NCI-H1417 treated with DMSO at 0.1 percent for 48 hours (cell line): ENCODE measurements at places on chromosomes 4 and X.

DNA sequence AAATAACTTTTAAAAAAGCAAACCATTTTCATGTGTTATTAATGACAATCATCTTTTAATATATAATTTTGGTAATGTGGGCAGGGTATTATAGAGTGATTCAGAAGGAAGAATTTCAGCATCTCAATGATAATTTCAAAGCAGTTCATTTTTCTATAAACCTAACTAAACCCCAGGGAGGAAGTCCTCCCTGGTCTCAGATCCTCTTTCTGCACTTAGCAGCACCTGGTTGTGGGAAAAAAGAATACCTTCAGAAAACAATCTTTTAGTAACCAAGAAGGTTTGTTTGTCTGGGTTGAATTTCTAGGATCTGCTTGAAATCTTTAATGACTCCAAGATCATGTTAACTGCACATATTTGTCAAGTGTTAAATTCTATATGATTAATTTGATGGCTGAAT, 29.9 kb downstream of the DKK2 start:
- no peak for DNase-seq

DNA sequence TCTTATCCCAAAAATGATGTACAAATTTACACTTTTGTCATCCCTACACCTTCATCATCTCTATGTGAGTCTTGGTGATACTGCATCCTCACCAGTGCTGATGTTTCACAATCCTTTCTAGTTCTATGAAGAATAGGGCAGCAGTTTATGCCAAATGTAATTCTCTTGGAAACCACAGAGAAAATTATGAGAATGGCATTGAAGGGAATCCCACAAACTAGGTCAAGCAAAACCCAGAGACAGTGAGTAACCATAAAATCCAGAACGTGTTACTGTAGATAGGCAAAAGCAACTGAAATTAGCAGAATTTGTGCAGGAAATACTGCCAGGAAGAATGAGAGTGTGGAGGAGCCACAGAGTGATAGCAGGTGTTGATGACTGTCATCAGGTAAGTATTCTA, 24.5 kb downstream of the IL15 start:
- no peak for DNase-seq

GRCh38 chr4:98377559-98377958, 116.4 kb downstream of the RAP1GDS1 start:
- no peak for DNase-seq

DNA sequence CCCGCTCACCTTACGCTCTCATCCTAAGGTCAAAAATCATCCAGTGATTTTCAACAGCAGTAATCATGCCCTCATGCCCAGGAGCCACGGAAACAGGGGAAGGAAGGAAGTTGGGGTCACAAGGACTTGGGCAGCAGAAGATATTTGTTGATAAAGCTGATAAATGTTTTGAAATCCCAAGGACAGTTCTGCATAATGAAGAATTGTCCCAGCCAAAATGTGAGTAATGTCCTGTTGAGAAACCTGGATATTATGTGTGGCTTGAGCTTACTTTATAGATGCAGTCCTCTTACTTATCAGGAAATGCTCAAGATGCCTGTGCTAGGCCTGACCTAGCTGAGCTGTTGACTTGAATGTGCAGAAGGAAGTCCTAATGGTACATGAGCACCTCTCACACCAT, 263.0 kb upstream of the ZFP42 start:
- DNase-seq = no peak

DNA sequence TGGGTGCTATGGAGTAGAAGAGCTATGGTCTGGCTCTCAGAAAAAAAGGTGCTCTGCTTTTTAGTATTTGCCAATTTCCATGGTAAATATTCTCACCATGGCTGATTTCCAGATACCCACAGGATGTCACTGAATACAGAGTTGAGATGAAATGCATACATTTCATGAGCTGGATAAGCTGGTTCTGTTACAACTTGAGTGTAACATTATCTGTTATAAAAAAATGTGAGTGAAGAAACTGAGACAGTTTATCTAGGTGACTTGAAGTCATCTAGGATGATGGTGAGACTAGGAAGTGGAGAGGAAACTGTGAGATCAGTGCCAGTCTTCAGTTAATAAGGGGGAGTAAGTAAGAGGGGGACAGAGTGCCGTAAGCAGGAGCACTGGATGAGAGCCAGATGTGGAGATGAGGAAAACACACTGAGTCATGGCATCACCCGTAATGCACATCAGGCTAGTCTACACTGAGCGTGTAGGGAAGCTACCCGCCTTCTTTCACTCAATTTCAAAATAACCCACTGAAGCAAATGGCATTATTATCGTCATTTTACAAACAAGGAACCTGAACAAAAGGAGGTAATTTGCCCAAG, 5.0 kb downstream of the HPSE start:
- DNase-seq = no peak

DNA sequence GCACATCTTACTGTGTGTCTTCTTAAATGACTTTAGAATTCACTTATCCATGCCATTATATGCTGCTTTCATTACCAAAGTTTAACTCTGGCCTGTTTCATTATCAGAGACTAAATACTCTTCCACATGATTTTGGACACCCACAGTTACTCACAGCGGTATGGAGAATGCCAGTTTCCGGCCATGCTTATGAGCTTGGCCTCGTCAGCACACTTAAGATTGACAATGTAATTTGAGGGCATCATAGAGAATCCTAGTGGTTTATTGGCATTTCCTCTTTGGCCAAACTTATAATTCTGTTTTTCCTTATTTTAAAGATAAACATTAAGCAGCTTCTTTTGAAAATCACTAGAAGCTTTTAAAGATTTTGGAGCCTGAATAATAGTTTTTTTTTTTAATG, 104.5 kb downstream of the IRF2 start:
- no peak for DNase-seq

DNA sequence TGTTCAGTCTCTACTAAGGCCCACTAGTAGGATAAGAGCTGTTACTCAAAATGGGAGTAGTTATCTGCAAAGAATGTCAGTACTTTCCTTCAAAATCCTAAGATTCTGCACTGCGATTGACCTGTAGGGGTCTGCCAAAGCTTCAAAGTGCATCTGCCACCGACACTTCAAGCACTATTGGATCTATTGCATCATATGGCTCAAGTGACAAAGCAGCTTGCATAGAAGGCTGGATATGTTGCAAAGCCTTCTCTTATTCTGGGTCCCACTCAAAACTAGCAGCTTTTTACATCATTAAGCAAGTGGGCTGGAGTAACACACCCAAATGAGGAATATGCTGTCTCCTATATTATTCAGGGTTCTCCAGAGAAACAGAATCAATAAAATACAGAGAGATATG, 115.4 kb upstream of the EMCN start:
- DNase-seq = no peak

- no peak for DNase-seq
Measured at GRCh38 chr4:65968831-65969558, 298.7 kb upstream of the EPHA5 start.

GRCh38 chr4:17426222-17426621, 85.7 kb downstream of the QDPR start:
- DNase-seq = no peak

DNA sequence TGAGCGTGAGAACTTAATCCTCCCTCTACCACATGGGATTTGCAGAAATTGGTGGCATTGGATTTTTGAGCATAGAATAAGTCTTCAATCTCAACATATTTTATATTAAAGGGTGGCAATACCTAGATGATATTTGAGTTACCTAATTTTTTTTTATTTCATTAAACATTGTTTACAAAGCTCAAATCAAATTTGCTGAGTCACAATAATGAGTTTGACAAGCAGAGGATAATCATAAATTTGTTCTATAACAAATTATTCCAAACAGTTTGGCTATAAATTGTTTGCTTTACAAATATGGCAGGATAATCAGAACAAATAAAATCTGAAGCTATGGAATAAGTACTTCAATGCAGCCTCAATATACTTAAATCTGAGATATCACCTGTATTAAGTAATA, 22.7 kb downstream of the EMCN start:
- no peak for DNase-seq

- no peak for DNase-seq
Measured at GRCh38 chr4:12244973-12245372, 816.3 kb upstream of the HS3ST1 start.

- no peak for DNase-seq
Measured at GRCh38 chrX:66731398-66731797, 92.5 kb upstream of the EDA2R start.

DNA sequence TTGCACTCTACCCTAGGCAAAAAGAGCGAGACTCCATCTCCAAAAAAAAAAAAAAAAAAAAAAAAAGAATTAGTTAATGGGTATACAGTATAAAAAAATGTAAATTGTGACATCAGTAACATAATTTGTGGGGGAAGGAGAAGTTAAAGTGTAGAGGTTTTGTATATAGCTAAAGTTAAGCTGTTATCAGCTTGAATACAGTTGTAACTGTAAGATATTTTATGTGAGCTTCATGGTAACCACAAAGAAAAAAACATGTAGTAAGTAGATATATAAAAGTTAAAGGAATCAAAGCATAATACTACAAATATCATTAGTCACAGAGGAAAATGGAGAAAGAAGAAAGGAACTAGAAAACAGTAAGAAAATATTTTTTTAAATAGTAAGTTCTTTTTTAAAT, 53.2 kb upstream of the EPGN start:
- no peak for DNase-seq

GRCh38 chr4:15143551-15143950, 141.3 kb downstream of the CPEB2 start:
- DNase-seq = no peak

- no peak for DNase-seq
Measured at GRCh38 chrX:3232262-3232923, 114.1 kb downstream of the MXRA5 start.

DNA sequence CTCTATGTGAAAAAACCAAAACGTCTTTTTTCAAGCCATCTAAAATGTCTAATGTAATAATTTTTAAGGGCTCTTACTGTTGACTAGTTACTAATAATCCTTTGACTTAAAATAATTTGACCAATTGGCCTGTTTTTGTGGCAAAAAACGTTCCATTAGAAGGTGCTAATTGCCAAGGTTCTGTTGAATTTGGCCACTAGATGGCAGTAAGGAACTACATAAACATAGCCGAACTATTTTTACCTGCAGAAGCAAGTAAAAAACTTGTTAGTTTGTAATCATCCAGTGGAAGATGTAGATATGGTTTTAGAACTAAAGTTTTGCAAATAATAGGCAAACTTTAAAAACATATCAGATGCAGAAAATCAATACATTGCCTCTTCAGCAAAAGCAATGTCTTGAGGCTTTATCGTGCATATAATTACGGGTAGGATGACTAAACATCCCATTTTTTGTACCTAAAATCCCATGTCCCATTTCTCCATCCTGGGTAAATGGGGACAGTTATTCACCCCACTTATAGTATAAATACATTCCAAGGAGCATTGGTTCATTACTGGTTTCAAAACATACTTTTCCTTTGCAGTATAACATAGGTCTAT, 57.6 kb downstream of the PROM1 start:
- peak; percentile 13 for DNase-seq

GRCh38 chr4:53234669-53235068, 131.2 kb downstream of the SCFD2 start:
- no peak for DNase-seq

DNA sequence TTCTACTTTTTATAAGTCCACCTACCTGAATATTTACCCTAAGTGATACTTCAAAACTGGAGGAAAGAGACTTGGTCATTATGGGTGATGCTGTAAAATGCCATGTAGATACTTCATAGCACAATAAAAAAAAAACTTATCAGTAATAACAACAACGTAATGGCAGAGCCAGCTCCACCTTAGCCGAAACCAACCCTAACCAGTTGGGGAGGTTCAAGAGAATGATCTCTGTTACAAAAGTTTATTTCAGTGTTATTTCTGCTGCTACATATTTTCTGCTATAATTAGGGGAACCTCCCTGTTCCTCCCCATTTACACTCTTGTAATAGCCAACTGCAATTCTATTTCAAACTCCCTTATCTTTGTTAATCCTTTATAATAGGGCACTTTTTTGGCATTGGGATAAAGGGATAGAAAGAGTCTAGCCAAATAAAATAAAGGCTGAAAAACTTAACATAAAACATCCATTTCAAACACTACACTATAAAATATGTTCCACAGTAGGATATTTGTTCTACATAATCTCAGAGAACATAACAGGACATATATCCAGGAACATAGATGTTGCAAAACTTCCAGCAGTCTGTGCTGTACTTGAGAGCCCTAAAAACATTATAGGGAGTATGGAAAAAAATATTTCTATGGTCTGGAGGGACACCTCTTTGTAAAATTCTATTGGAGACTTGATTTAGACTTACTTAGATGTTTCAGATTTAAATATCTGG, 138.7 kb upstream of the POF1B start:
- no peak for DNase-seq

GRCh38 chr4:108596344-108596743, 24.0 kb upstream of the RPL34 start:
- DNase-seq = no peak

GRCh38 chr4:140851032-140851636, 94.9 kb upstream of the TBC1D9 start:
- peak; percentile 57 for DNase-seq

- no peak for DNase-seq
Measured at GRCh38 chr4:54897590-54897989, 227.8 kb downstream of the KDR start.

GRCh38 chr4:93540562-93540961, 288.0 kb upstream of the ATOH1 start:
- no peak for DNase-seq

GRCh38 chr4:1802151-1802715, 9.1 kb downstream of the FGFR3 start:
- DNase-seq = no peak

DNA sequence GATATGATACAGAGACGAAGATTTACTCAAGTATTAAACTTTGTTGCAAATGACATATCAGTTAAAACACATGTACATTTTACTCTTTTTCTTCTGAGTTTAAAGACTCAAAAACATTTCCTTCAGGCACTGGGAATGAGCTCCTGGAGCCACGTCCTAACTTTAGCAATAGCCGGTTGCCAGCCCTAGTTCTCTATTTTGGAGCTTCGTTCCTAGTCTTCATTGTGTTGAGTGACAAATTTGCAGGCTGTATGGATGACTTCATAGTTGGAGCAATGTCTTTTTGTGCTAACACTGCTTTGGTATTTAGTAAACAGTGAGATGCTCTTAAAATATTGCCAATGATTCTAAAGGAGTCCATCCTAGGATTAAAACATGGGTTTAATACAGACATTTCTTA, 190.9 kb downstream of the FAT4 start:
- no peak for DNase-seq

- DNase-seq = no peak
Measured at GRCh38 chr4:181688872-181689271, 554.3 kb upstream of the TENM3 start.

DNA sequence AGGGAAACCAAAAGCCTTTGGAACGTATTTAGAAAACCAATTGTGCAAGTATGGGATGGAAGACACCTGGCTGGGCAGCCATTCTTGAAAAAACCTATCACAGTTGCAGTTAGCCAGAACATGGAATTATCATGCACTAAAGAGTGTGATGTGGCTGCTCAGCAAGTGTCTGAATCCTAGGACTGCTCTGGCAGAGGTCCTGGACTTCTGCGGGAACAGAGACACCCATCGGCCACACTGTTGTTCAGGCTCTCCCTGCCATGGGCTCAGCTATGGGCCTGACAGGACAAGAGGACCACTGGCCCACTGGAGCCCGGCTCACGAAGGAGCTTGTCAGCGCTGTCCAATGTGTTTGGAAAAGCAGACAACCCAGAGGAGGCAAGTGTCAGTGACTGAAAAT, 115.7 kb upstream of the GPC4 start:
- DNase-seq = no peak
